ENCODE measurements at places on chromosomes 12 and 14.
A peak's percentile ranks its signal among the peaks of the same experiment; 100 is the strongest.

DNA sequence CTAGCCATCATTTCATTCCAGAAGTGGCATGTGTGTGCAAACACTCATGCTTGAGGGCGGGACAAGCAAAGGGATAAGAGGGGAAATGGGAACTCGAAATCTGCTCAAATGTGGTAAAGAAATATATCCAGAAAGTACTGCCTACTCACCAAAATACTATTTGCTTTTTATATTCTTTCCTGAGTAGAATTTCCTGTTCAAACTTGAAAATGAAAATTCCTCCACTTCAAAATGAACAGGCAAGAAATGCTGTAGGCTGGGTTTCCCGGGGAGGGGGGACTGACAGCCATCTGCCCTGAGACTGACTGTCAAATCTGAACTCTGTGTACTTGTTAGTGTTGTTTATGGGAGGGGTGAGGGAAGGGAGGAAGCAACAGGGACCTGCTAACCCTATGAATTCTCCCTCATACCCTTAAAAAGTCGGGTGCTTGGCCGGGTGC, 34.6 kb downstream of the NTF3 start:
- no peak for DNase-seq

DNA sequence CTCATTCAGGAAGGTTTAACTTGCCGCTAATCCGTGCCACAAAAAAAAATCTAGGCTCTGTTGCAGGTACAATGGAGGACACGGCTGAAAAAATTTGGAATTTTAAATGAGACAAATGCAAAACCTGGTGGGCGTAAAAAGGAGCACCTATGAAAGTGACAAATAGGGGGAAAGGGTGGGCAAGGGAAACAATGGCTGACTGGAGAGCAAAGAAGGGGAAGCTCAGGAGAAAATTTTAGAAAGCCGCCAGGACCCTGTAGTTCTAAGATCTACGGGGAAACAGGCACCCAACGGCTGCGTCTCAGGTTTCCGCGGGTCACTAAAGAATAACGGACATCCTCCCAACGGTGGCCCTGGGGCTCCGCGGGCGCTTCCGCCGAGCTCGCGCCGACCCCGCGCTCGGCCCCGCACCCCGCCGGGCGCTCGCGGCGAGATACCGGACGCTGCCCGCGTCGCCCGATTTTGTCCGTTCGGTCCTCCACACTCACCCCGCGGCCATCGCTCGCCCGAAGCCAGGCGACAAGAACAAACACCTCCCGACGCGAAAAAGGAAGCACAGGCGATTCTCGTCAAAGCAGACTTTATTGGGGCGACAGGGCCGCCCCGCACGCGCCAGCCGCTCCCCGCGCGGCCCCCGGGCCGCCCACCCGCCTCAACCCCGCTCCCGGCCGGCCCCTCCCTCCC, 1.1 kb upstream of the YY1 start:
- peak; percentile 71 for DNase-seq

DNA sequence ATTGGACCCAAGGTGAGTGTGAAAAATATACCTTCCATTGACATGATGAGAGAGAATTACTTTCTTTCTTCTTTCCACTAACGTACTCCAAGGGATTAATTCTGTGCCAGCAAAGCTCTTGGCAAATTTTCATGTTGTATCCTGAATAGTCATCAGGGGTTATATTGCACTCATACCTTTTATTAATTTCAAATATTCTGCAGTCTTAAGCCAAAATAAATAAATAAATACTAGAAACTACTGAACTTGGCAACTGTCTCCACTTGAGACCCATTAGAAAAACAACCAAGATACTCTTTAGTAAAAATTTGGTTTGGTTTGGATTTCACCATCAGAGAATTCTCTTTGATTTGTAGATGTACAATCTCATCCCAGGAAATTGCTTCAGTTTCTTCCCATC, 22.1 kb upstream of the CLEC14A start:
- DNase-seq, result no peak

DNA sequence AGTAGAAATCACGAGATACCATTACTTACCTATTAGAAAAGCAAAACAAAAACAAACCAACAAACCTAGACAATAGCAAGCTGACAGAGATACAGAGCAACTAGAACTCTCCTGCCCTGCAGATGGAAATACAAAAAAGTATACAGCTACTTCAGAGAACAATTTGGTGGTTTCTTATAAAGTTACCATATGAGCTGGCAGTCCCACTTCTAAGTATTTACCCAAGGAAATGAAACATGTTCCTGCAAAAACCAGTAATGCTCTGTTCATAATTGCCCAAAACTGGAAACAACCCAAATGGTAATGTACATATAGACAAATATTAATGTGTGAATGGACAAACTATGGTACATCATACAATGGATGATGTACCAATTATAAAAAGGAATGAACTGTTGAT, 31.7 kb downstream of the FUT8 start:
- DNase-seq, result no peak

DNA sequence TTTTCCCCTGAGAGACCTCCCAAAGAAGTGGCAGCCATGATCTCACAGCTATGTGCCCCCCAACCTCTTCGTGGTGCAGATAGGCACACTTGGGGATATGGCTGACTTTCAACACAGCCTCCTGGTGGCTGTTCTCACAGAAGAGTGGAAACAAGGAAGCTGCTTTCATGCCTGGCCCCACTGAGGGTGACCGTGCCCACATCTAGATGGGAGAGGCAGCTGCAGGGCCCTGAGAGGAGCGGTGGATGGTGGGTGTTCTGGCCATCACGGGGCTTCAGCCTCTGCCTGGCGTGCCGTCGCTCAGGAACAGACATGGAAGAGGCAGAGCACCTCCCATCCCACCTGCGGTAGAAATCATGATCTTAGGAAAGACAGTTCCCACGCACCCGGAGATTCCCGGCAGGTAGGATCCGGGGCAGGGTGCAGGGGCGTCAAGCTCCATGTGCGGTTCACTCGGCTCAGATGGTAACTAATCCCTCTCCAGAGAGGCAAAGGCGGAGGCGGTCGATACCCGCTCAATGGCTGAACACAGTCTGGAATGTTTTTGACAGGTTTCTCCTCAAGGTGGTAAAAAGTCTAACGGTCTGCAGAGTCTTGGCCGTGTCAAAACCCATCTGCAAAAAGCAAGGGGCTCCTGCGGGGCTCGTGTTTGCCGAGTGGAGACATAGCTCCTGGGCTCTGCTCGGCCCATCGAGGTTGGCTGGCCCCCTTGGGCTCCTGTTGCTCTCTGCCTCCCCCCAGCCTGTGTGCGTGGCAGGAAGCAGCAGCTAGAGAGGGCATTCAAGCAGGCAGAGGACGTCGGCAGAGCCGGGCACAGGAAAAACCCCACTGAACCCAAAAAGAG, 225.2 kb upstream of the RTL1 start:
- peak; percentile 19 for DNase-seq

- DNase-seq, result no peak
Observed at GRCh38 chr12:3454780-3455179, 36.2 kb upstream of the PRMT8 start.

DNA sequence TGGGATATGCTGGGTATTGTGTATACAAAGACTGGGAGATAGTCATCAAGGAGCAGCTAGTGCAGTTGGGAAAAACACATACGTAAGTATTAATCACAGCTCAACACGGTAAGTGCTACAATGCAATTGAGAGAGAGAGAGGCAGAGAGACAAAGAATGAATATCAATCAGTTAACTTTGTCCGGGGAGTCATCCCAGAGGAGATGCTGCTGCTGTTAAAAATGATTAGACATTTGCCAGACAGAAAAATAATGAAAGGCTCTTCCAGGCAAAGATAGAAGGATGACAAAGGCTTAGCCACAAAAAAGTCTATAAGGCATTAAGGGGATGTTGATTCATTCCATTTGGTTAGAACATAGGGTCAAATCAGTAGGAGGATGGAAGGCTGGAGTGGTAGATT, 45.1 kb downstream of the AKAP6 start:
- no peak for DNase-seq

- DNase-seq, result no peak
Observed at GRCh38 chr12:42469355-42470175, 120.0 kb downstream of the PRICKLE1 start.

DNA sequence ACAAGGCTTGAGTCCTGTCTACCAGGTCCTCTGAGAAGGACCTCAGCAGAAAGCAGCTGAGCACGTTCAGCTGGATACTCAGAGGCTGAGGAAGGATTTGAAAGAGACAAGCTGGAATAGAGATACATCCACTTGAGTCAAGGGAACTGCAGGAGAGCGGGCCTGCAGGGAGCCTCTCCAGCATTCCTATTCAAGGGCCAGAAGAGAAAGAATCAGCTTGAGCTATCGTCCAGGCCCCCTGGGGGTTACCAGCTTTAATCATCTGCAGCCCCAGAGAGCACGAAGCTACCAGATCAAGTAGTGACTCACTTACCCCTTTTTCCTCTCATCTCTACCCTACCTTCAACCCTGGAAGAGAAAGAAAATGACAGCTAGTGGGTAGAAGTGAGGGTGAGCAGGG, 80.9 kb downstream of the NDUFA12 start:
- no peak for DNase-seq

GRCh38 chr14:23056956-23057756, at the start of gene CDH24:
TSS of gene CDH24 (minus strand) at chr14:23057520. CDS start at chr14:23055733, 1,787 bp downstream.
- DNase-seq, result peak; percentile 78

DNA sequence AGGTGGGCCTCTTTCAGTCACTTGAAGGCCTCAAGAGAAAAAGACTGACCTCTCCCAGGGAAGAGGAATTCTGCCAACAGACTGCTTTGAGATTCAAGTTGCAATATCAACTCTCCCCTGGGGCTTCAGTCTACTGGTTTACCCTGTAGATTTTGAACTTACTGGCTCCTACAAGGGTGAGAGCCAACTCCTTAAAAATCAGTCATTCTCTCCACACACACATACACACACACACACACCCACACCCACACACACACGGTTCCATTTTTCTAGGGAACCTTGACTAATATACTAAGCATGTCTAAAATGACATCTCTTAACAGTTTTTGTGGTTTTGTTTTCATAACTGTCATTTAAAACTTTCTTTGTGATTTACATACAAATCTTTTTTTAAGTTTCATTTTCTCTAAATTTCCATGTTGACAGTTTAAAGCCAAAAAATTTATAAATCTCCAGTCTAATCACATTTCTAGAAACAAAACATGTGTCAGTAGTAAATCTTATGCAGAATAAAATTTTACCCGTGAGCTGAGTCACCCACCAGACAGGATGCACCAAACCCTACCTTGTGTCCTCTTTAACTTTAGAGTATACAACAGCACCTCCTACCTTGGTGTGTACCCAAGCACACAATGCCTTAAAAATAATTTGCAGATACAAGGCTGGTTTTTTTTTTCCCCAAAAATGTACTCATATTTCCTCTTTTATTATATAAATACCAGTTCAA, 394.6 kb downstream of the AEBP2 start:
- DNase-seq, result peak; percentile 52

GRCh38 chr14:23406244-23406643, 1.8 kb downstream of the MYH6 start:
- no peak for DNase-seq

DNA sequence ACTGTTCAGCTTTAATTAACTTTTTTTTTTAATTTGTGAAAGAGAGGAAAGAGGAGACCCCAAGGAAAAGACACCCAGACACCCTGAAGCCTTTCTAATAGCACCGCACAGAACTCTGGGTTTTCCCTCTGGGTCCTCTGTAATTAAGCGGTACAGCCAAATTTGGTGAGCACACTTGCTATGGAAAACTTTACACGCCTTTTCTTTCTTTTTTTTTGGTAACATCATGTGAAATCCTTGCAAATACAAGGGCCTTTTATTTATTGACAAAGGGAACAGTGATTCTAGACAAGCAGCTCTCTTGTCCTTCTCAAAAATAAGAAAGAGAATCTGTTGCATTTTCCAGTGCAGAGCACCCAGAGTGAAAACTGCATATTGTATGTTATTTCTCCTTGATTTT, 44.4 kb upstream of the CPM start:
- no peak for DNase-seq

DNA sequence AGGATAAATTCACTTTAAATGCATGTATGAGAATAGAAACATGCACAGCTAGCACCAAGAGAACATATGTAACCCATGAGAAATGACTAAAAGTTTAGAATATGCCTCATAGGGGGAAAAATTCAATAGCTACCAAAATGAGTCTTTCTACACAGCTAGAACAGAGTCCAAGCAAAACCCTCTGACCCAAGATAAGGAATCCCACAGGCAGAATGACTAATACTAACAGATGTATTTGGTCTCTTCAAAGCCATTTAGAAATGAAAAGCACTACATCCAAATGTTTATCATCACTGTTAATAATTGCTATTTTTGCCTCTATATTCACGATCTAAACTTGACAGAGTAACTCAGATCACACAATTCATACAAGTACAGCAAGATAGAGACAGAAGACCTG, 44.0 kb downstream of the KICS2 start:
- no peak for DNase-seq

DNA sequence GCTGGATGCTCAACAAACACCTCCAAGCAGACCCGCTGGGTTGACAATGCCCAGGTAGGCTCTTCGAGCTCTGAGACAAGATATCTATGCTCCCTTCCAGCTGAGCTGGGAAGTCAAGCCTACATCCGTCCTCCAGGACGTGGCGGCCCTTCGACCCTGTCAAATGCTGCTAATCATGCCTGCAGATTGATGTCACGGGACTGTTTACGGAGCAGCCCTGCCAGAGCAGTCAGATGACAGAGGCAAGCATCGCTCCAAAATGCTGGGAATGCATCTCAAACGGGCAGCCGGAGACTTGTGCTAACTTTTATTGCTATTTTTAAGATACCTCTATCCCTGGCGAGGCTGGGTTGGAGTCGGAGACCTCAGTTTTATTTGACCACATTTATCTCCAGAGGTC, 139.2 kb downstream of the NTF3 start:
- no peak for DNase-seq

DNA sequence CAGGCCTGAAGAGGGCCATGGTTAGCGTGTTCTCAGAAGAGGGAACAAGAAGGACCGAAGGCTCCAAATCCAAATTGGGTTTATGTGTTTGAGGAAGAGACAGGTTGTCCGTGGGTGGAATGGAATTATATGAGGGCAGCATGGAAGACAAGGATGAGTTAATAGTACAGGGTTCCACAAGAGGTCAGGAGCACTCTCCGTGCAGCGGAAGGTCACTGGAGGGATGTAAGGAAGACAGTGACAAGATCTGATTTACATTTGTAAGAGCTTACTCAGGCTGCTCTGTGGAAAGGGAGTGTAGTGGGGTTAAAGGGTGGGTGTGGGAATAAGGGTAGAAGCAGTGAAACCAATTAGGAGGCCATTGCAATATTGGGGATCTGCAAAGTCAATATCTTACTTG, 97.0 kb downstream of the TPH2 start:
- no peak for DNase-seq

- DNase-seq, result no peak
Observed at GRCh38 chr12:42679466-42679865, 89.9 kb upstream of the PRICKLE1 start.

- peak; percentile 81 for DNase-seq
Observed at GRCh38 chr12:76878899-76879709, at the start of gene CSRP2. TSS of gene CSRP2 (minus strand) at chr12:76879019. CDS start at chr12:76866260, 12,759 bp downstream.

GRCh38 chr14:73709904-73710469, 4.2 kb downstream of the PNMA1 start:
- DNase-seq, result no peak

- no peak for DNase-seq
Observed at GRCh38 chr12:107684029-107684795, 1.4 kb upstream of the PWP1 start.

DNA sequence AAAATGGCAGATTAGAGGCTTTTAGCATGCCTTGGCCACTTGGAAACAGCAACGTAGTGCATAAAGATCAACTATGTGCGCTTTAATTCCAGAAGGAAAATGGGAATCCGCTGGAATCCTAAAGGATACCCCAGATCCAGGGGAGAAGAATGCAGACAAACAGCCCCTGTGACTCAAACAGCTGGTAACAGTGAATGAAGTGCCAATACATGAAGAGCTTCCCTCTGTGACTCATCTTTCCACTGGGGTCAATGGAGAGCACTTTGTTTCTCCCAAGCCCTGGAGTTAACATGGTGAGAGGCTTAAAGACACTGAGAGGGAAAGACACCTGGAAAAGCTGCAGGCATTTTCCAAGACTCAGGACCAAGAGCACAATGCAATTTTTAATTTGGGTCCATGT, 263.1 kb downstream of the CEP128 start:
- DNase-seq, result no peak
